Stimulated activated CD4-positive, alpha-beta T cell treated with anti-CD3 and anti-CD28 coated beads, Interleukin-4, amount 100 ng/mL, for 4 hours (primary cell): ENCODE measurements at places on chromosomes 3 and 15.

- DNase-seq: no peak
Observed at GRCh38 chr15:39021341-39021740, 456.7 kb upstream of the RASGRP1 start.

GRCh38 chr15:39235084-39235795, 345.6 kb upstream of the THBS1 start:
- DNase-seq: no peak

DNA sequence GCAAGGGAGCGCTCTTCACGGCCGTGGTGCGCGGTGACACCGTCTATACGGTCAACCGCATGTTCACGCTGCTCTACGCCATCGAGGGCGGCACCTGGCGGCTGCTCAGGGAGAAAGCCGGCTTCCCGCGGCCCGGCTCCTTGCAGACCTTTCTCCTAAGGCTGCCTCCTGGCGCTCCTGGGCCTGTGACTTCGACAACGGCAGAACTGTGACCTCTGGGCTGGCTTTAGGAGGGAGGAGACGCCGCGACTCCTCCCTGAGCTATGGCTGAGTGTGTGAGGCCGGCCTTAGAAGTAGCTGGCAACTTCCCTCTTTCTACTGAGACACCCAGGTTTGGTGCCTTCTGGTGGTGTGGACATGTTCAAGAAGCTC, 1.4 kb downstream of the KBTBD13 start:
- DNase-seq: peak; percentile 38

GRCh38 chr15:96670389-96670788, 339.9 kb downstream of the NR2F2 start:
- no peak for DNase-seq

DNA sequence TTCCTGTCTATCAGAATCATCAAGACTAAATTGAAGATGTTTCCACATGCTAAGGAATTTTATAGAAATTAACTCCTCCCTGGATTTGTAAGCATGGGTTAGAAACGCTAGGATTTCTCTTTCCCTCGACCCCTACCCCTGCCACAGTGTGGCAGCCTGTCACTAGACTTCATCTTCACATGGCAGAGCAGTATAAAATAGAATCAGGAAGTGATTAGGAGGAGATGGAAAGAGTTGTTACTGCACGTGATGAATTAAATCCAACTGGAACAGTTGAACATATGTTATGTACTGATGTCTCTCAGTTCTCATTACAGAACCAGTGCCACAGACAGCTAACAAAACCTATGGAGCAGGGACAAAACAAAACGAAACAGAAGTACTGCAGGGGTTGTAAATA, 130.0 kb upstream of the BNIP2 start:
- DNase-seq: no peak

GRCh38 chr15:32942401-32942841, 224.6 kb downstream of the GREM1 start:
- DNase-seq: no peak

GRCh38 chr3:14110699-14111098, 14.0 kb downstream of the CHCHD4 start:
- no peak for DNase-seq

DNA sequence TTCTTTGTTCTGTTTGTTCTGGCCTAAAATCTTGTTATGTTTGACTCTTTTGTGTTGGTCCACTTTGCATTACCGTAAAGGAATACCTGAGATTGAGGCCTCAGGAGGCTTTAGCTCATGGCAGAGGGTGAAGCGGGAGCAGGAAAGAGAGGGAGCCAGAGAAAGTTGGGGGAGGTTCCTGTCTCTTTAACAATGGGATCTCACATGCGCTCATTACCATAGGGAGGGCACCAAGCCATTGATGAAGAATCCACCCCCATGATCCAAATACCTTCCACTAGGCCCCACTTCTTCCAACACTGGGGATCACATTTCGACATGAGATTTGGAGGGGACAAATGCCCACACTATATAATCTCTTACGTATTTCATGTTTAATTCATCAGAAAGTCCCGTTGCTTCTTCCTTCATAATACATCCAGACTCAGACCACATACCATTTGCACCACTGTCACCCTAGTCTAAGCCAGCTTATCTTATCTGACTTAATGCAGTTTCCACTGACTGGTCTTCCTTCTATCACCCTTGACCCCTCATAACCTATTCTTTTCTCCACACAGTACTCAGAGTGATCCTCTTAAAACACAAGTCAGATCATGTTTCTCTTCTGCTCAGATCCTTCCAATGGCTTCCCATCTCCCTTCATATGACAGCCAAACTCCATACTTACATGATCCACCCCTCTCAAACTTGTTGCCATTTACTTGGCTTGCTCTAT, 13.5 kb downstream of the KBTBD8 start:
- no peak for DNase-seq

DNA sequence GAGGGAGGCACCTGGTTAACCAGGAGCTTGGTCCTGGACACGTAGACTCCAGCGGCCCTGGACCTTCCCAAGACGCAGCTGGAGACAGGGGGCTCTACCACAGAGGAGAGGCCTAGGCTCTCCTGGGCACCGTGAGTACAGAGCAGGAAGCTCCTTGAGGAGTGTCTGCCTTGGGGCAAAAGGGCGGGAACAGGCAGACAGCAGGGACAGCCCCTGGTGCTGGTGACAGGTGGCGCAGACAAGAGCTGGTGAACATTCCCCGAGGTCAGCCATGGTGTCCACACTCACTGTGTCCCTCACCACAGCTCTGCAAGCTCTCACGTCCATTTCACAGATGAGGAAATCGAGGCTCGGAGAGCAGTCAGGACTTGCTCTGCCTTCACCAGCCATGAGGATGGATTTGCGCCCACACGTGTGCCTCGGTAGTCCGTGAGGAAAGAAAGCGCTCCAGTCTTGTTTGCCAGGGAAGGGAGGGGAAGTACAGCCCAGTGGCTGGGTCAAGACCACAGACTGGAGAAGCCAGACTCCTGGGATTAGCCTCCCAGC, 2.6 kb upstream of the PLXNA1 start:
- no peak for DNase-seq

DNA sequence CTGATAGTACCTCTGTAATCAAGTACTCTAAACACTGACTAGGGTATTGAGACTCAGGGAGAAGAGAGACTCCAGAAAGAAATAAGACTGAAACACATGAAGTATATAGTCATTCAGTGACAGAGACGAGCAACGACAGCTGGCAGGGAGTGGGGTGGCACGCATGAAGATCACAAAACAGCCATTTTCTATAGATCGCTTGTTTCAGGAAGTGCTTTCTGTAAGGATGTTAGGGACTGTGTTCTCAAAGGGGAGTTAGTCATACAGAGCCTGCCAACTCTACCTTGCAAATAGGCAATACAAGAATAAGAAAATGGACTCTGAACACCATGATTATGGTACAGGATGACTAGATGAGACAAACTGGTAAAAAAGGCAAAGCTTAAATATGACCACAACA, 139.5 kb downstream of the TBL1XR1 start:
- peak; percentile 22 for DNase-seq

GRCh38 chr15:49415149-49415548, 7.9 kb upstream of the FGF7 start:
- DNase-seq: no peak

- no peak for DNase-seq
Observed at GRCh38 chr15:37872661-37873060, 61.8 kb upstream of the TMCO5A start.

DNA sequence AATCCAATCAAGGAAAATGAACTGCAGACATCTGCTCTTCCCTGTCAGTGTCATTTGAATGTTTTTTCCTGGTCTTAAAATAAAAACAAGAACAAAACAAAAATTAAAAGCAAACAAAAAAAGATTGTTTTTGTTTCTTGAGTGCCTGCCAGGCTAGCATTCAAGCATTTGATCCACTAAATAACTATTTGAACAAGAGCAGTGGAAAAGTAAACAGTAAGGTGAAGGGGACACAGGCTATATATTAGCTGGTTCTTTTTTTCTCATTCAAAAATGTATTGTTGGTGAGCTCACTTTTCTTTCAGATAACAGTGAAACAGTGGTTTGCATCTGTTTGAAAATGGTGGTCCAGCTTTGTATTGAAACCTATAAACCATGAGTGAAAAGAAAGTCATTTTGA, 586.9 kb upstream of the SGO1 start:
- no peak for DNase-seq

DNA sequence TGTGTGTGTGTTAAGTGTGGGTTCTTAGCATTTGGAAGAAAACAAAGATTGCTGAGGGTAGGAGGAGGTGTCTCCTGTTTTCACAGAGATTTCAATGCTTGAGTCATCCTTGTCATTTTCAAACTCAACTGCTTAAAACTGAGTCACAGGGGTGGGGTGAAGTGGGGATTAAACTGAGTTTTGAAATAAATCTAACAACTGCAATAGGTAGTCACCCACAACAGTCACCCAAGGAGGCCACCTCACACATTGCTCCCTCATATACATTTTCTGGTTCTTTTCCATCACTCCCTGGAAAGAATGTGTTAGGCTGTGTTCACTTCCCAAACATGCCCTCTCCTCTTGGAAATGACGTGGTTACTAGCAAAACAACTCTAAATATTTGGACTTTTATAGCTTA, 187.7 kb upstream of the CMC1 start:
- DNase-seq: no peak

DNA sequence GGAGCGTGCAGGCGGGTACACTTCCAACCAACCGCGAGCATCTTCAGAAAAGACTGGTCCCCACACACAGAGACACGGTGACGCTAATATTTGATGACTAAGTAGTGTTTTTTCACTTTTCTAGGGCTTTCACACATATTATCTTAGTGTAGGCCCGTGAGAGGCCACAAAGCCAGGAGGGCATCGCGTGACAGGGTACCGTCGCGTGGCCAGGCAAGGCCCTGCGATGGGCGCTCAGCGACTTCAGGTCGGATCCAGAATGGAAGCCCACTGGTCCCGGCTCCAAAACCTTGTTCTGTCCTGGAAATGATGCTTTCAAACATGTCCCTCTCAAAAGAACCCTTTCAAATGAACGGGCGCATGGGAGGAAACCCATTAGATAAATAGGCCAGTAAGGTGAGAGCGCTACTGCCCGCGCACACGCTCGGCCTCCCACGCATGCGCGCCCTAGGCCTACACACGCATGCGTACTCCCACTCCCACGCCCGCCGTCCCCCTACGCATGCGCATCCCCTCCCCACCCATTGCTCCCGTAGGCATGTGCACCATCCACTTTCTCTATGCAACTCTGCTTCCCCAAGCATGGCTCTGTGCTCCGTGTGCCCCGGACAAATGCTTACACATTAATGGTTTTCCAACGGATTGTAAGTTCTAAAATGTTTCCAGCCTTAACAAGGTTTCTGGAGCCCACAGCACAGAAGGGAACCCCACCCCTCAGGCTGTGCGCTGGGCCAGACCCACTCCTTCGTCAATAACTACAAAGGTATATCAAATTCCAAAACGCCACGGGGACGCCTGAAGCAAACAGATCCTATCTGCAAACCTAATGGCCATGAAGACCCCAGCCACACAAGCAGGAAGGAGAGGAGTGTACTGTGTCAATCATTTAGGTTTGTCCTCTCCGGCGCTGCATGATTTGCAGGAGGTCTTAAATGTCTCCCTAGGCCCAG, 72.1 kb downstream of the OCA2 start:
- no peak for DNase-seq

GRCh38 chr15:101498717-101499480, 9.4 kb upstream of the PCSK6 start:
- no peak for DNase-seq

- DNase-seq: no peak
Observed at GRCh38 chr3:49785565-49786356, 581 bp downstream of the IP6K1 start.

GRCh38 chr15:52112203-52112750, 298 bp downstream of the BCL2L10 start:
- DNase-seq: peak; percentile 39

- no peak for DNase-seq
Observed at GRCh38 chr3:53821631-53822121, 24.5 kb downstream of the CHDH start.

DNA sequence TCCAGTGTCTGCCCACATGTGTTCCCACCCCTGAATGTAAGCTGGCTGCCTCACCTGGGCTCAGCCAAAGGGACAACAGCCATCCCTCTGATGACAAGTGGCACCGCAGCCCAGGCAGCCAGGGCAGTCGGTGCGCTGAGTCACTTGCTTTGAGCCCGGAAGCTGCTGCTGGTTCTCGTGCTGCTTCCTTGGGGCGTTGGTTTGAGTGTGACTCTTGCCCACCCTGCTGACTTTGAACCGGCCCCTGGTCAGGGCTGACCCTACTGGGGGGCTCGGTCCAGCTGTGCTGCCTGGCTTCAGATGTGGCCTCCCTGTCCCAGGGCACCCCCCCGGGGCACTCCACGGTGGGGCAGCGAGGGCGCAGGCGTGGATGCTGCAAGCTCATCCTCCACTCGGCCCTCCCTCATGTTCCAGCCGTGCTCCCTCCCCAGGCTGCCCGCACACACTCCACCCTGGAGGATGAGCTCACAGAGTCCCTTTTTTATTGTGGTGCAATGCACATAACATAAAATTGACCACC, 62.1 kb downstream of the EFCAB12 start:
- DNase-seq: no peak

- DNase-seq: no peak
Observed at GRCh38 chr15:75929799-75930565, 26.3 kb downstream of the FBXO22 start.

- DNase-seq: no peak
Observed at GRCh38 chr3:173911446-173911845, 513.9 kb downstream of the NLGN1 start.

DNA sequence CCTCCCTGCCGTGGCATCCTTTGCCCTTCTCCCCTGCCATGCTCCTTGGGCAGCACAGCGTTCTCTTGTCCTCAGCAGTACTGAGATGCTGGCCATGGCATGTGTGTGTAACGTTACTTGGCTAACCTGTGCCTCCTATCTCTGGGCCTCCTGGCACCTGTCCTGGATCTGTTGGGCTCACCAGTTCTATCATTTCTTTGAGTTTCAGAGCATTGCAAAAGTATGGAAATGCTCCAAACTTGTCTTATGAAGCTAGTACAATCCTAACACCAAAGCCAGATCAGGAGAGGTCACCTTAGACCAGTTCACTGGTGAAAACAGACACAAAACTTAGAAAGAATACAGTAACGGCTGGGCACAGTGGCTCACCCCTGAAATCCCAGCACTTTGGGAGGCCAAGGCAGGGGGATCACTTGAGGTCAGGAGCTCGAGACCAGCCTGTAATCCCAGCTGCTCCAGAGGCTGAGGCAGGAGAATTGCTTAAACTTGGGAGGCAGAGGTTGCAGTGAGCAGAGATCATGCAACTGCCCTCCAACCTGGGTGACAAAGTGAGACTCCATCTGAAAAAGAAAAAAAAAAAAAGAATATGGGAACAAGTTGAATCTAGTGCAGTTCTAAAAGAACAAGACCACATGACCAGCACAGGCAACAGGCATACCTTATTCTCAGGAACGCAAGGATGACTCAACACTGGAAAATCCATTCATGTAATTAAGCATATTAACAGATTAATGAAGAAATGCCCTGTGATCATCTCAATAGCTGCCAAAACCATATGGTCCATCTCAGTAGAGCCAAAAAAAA, 62.4 kb upstream of the TRPM1 start:
- no peak for DNase-seq

GRCh38 chr15:52441841-52442240, 86.8 kb downstream of the MYO5A start:
- no peak for DNase-seq

DNA sequence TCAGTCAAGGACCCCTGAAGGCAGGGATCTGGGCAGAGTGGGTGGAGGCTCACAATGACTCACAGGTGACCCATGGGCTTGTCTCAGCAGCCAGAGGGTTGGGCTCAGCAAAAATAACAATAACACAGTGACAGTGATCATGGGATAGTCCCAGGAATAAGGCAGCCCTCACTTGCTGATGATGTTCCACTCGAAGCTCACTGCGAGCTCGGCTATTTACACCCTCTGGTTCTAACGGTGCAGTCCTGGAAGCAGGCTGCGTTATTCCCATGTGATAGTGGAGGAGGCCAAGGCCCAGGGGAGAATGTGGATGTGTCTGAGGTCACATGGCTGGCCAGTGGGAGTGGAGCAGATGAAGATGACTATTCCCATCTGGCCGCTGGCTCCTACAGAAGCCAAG, 16.2 kb downstream of the CCDC33 start:
- no peak for DNase-seq
